Smooth muscle cell of the pulmonary artery (primary cell): ENCODE measurements at places on chromosomes 4 and X. TPM values are rescaled to one million over a fixed set of nuclear protein-coding genes. Genes with fewer than 3 reads are reported as not detected.

VCX gene
- not detected in 2 replicates for total RNA-seq

TRO gene
- total RNA-seq: 16.4 and 23.9 TPM in 2 replicates

PAQR3 gene
- total RNA-seq: 19.2 and 20.5 TPM in 2 replicates

FAM53A gene
- 0.72 and 1.6 TPM in 2 replicates for total RNA-seq

NEIL3 gene
- 0.89 and 3.8 TPM in 2 replicates for total RNA-seq
